Putamen (tissue), 1 donor: ENCODE measurements at places on chromosomes 11 and 22.
A peak's percentile ranks its signal among the peaks of the same experiment; 100 is the strongest.

GRCh38 chr11:134915212-134915611, 503.2 kb upstream of the B3GAT1 start:
- DNase-seq = no peak

GRCh38 chr11:84671325-84671999, 955.7 kb downstream of the DLG2 start:
- no peak for DNase-seq

- no peak for DNase-seq
Measured at GRCh38 chr22:27312966-27313855, 488.3 kb downstream of the MN1 start.

DNA sequence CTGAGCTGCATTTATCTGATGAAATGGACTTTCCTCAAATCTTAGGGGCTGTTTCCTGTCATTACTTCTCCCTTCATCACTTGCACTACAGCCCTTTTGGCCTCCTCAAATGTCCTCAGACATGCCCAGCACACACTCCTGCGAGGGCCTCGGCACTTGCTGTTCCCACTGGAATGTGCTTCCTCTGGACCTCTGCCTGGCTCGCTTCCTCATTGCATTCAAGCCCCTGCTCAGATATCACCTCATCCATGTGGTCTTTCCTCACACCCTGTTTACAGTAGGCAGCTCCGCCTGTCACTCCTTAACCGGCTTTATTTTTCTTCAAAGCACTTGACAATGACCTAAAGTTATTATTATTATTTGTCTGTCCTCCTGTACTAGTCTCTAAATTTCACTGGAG, 9.0 kb downstream of the NAT10 start:
- DNase-seq = no peak

DNA sequence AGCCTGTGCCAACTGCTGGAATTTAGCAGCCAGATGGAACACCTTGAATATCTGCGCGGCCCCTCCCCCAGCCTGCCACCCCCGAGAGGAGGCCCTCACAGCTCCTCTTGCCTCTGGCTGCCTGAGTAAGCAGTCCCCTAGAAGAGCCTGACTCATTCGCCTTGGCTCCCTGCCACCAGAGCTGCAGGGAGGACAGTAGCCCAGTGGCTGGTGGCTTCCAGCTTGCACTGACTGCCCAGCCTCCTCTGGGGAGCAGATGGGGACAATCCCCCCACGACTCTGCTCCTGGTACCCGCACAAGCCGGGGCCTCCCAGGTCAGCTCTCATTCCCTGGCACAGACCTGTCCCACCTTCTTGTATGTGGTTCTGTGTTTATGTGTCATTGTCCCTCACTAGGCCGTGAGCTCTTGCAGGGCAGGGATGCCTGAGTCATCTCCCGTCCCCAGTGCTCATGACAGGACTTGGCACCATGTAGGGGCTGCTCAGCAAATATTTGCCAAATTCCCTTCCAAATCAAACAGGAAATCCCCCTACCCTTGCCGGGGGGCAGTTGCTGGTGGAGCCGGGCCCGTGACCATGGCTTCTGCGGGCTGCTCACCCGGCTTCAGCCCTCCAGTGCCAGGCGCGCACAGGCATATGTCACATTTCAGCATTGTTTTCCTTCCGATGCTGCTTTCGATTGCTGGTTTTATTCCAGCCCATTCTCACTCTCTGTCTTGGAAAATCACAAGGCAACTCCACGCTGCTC, 43.6 kb downstream of the CACNG2 start:
- DNase-seq = peak; percentile 87
